ENCODE measurements at places on chromosomes 1 and 21.

- no peak for DNase-seq
Observed at GRCh38 chr21:37717534-37717933, 198.7 kb downstream of the KCNJ6 start.

- DNase-seq: no peak
Observed at GRCh38 chr1:232704694-232705680, 75.1 kb upstream of the SIPA1L2 start.

- no peak for DNase-seq
Observed at GRCh38 chr1:205230982-205231381, 3.2 kb downstream of the TMCC2 start.

DNA sequence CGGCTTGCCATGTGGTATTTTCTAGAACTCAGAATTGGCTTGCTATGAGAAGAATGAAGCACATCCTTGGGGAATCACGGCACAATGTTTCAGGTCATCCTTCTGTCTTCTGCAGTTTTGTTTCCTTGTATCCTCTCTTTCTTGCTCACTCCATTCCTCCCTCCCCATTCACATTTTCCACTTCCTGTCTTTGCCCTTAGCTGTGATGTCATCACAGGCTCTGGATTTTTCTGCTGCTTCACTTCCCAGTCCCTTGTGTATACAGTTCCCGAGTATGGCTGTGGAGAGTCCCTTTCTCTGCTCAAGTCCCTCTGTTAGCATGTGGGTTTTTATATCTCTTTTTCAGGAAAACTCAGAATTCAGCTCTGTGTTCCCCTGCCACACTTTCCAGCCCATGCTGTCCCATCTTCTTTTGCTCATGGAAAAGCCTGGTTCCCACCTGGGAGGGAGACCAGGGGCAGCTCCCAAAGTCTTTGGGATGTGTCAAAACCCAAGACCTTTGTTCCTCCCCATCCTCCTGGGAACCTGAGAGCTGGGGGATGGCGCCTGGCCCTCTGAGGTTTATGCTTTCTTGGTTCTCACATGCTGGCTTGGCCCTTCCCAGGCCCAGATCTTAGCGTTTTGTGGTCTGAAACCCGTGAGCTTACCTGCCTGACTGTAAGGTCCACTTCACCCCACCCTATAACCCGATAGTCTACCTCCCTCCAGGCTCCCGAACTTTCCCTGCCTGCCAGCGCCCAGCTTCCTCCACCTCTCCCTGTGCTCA, 4.8 kb upstream of the RGS16 start:
- DNase-seq: no peak

DNA sequence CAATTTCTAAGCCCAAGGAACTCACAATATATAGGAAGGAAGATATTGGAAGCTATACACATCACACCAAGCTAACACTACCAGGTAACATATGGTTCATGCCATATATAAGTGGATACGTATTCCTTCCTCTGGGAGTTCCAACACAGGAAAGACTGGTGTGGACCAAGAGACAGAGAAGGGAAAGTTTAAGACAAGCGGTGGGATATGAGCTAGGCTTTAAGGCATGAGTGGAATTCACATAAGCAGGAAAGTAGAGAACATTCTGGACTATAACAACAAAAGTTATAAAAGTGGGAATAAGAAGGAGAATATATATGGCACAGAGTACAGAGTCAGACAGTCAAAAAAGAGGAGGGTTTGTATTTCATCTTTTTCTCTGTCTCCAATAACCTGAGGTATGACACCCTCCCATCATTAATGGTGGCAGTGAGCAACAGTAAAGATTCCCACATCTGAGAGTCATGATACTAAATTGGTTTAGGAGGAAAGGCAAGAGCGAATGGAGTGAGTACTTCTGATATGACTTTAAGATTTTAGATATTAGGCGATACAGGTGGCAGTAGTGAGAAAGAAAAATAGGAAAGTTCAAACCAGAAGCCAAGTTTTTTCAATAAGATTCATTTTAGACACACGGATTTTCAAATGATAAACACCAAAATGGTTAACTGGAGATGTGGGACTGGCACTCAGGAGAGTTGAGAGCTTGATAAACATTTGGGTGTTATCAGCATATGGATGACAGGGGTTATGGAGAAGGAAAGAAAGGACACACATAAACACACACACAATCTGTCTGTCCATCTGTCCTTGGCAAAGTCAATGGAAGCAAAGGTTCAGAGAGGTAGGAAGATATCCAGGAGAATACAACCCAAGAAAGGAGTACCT, 87.4 kb upstream of the TTC39A start:
- no peak for DNase-seq

DNA sequence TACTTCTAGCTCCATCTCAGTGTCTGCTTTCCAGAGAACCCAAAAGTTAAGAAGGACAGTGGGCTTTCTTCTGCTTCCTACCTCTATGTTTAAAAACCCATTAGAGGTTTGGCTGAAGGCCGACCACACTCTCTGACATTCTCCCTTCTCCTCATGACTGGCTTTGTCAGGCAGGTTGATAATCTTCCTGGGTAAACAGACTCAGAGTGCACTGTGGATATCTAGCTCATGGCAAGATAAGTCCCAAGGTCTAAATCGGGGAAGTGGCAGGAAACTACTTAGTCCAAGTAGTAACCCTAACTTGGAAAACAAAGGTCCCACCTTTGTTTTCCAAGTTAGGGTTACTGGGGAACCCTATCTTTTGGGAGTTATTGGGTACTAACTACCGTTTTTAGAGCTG, 161.9 kb upstream of the SPAG17 start:
- no peak for DNase-seq

DNA sequence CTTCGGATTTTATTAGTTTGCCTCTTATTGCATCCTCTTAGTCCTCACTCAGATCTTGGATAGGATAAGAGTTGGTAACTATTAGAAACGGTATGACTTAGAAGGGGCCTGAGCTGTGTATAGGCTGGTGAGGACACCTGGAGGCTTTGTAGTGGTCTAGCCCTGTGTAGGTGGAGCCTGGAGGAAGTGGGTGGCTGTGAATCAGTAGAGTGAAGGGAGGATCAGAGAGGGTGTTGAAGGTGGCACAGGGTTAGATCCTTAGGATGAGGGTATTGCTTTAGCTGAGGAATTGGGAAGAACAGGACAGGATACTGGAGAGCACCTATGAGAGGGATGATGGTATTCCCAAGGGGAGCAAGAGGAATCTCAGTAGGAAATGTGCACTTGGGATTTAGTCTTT, 5.7 kb downstream of the VANGL1 start:
- no peak for DNase-seq

DNA sequence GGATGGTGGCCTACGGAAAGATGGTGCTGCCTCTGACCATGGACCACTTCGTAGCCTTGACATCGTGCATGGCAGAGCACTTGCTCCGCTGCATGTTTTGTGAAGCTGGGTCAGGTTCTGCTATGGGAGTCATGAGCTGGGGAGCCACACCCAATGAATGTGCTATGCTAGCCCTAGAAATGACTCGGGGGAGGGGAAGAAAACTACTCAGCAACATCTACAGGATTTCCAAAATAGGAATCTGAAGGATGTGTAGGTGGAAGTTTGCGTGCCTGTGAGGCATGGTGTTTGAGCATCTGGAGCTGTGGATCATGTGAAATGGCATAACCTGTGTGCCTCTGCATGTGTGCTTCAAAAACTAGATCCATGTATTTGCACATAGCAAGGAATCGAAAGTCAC, 247.3 kb downstream of the CACNA1E start:
- no peak for DNase-seq

DNA sequence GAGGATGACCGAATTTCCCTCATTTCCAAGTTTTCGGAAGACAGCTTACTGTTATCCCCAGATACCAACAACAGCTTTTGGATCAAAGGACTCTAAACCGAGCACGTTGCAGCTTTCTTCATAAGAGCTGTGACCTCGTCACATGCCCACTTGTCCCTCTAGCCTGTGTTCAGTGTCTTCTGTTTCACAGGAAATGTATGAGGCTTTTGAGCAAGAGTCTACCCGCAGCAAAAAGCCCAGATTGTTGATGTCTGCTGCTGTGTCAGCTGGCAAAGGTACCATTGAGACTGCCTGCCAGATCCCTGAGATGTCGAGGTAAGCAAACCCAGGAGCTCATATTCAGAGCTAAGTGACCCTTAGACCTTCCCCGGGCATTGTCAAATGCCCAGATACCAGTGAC, 24.1 kb downstream of the CHI3L2 start:
- no peak for DNase-seq

GRCh38 chr1:217617126-217617525, 13.8 kb downstream of the GPATCH2 start:
- DNase-seq: no peak

GRCh38 chr1:201964261-201964660, 9.0 kb downstream of the TIMM17A start:
- no peak for DNase-seq

GRCh38 chr21:43954896-43955295, 57.2 kb upstream of the TRAPPC10 start:
- DNase-seq: no peak

DNA sequence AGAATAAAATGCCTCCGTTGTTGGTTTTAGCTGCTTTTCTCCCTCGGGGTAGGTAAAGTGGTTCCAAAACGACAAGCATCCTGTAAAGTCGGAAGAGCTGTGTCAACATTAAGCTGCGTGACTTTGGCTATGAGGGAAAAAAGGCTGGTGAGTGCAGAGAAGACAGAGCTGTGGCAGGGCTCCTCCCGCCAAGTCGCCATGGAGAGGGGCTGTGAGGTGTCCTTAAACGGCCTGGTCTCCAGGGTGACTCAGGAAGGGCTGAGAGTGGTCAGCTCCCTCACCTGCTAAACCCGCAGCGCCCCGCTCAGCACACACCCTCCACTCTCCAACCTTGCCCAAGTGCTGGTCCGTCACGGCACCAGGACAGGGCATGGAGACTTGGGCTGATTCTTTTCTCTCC, 91.6 kb upstream of the SAMD11 start:
- DNase-seq: no peak

DNA sequence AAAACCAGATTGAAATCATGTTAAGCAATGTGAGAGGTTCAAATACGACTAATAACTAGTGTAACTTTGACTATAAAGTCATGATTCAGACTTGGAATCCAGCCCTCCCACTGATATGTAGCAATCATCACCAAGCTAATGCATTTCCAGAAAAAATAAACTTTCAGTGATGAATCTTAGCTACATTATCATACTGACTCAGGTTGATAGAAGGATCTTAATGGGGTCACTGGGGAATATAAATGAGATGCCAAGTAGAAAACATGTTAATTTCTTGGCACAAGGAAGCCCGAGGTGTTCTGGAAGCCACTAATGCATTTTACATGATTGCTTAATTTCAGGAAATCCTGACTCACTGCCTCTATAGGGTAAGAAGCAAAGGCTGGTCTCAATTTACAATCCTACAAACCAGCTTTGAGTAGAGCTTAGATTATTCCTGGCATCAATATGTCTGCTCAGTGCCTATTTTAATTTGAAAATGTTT, 67.7 kb downstream of the SELENOF start:
- no peak for DNase-seq

DNA sequence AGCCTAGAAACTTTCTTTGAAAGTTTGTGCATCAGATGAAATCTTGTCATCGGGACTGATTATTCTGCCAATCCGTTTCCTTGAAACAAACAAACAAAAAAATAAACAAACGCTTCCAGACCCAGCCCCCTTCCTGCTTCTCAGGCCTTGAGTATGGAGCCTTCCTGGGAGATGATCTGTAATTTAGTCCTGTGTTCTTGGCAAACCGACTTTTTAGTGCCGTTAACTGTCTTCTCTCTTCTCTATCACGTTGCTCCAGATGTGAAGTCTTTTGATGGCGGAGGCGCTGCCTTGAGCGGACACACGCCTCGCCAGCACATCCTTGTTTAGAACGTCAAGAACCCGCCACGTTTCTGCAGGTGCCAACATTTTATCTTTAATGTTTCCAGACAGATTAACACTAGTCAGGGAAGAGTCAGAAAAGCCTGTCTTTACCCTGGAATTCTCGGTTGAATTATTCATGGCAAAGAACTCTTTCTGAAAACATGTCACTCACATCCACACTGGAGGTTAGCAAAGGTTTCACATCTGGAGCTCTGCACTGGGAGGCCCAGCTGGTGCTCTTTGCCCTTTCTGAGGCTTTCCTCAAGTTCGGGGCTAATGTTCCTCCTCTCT, 265.7 kb upstream of the C1orf174 start:
- no peak for DNase-seq

DNA sequence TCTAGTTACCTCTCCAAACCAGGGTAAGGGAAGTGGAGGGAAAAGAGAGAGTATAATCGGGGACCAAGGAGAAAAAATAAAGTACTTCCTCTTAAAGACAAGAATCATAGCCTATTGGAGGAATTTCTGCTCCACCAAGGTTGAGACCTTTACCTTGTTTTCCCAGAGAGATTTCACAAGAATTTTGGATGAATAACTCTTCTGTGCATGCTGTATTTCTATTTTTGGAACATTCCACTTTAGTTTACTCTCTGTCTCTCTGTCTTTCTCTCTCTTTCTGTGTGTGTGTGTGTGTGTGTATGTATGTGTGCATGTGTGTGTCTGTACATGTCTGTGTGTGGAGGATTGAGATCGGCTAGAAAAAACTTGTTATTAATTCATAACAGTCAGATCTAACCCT, 318.4 kb upstream of the RGS18 start:
- DNase-seq: no peak

- DNase-seq: no peak
Observed at GRCh38 chr1:204308023-204308628, 51.6 kb downstream of the PLEKHA6 start.

- DNase-seq: no peak
Observed at GRCh38 chr1:195851016-195851601, 757.1 kb downstream of the KCNT2 start.

GRCh38 chr1:202802998-202803932, 5.0 kb downstream of the KDM5B start:
- DNase-seq: no peak

DNA sequence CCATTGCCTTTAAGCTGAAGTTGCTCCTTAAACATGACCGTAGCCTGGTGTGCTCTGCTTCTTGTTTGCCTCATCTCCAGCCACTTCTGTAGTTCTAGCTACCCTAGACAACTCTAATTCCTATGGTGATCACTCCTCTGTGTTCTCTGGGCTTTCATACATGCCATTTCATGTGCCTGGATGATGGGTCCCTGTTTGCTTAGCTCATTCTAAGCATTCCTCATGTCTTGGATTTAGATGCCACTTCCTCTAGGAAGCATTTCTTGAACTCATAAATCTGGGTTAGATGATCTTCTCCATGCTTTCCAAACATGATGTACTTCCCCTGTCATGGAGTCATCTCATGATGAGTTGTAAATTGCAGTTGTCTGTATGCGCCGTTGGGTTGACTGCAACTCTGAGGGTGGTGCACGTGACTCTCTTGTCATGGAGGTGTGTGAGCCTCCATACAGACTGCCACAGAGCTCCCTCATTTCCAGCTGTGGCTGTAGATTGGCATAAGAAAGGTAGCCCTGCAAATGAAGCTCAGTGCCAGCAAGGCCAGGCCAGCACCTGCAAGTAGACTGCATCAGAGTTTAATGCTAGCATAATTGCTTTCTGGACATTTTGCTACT, 77.2 kb downstream of the LAMC1 start:
- no peak for DNase-seq

DNA sequence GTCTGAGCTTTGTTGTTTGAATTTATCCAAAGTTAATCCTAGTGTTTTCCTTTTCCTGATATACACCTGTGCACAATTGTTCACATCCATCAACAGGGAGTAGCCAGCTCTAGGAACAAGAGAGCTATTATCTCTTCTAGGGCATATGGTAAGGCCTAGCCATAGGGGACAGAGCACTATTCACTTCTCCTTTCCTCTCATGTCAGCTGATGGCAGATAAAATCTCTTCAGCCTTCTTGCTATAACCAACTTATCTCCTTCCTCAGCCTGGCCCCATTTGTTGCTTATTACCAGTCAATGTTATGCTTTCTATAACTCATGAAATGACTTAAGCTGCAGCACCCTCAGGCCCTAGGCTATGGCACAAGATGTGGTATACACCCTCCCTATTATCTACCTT, 38.9 kb downstream of the PATJ start:
- no peak for DNase-seq

- no peak for DNase-seq
Observed at GRCh38 chr1:189786761-189787160, 690.9 kb downstream of the BRINP3 start.

All from stimulated activated CD8-positive, alpha-beta memory T cell treated with anti-CD3 and anti-CD28 coated beads, Interleukin-15, amount 100 ng/mL, for 48 hours (primary cell).